Activated CD4-positive, alpha-beta T cell treated with anti-CD3 and anti-CD28 coated beads, Interleukin-2, amount 50 U/mL, for 1 hour (primary cell): ENCODE measurements at places on chromosomes 2 and 18.

DNA sequence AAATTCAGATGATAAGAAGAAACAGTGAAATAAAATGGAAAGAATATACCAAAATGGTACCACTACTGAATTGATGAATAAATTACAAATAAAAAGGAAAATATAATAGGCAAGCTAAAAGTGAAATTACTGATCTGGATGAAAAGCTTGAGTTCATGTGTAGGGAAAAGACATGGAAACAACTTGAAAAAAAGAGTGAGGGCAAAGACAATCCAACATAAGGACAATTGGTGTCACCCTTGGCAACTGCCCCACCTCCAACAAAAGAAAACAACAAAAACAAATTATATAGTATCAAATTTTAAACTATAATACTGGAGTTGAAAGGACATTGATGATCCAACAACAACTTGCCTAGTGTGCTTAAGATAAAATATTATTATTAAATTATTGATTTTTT is 37.6 kb downstream of the PPP1R1C start:
- no peak for DNase-seq

DNA sequence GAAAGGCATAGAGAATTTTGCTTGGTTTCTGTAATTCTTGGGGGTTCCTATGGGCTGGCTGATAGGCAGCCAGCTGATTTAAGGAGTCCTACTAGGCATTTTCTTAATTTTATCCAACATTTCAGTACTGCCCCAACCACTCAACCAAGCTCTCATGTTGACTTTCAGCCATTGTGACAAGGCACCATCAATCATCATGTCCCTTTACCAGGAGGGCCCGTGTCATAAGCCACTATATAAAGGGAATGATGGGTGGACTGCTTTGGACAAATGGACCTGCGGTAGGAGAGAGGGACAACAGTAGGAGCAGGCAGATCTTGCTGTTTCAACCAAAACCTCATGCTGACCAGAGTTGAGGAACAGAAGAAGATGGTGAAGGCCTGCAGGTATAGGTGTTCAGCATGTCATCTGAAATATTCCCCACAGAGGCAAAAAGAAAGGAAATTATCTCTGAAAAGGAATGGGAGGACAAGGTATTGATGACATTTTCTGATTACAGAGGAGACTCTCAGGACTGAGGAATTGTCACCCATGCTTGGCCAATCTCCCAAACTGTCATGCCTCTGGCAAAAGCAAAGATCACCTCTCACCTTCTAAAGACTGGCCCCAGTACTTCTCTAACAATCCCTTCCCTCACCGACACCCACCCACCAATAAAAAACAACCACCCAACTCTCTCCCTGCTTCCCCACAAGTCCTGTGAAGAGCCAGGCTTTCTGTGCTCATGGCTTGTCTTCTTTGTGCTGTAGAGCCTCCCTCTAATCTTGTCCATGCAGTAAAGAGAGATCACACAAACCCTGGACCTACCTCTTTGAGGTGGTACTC is 10.9 kb upstream of the TNP1 start:
- DNase-seq: no peak

- DNase-seq: no peak
Measured at GRCh38 chr2:222976521-222977061, 75.4 kb upstream of the KCNE4 start.

GRCh38 chr2:39712953-39713352 is 47.2 kb downstream of the TMEM178A start:
- no peak for DNase-seq

- DNase-seq: no peak
Measured at GRCh38 chr18:75544051-75544481, 116.6 kb upstream of the SMIM21 start.

DNA sequence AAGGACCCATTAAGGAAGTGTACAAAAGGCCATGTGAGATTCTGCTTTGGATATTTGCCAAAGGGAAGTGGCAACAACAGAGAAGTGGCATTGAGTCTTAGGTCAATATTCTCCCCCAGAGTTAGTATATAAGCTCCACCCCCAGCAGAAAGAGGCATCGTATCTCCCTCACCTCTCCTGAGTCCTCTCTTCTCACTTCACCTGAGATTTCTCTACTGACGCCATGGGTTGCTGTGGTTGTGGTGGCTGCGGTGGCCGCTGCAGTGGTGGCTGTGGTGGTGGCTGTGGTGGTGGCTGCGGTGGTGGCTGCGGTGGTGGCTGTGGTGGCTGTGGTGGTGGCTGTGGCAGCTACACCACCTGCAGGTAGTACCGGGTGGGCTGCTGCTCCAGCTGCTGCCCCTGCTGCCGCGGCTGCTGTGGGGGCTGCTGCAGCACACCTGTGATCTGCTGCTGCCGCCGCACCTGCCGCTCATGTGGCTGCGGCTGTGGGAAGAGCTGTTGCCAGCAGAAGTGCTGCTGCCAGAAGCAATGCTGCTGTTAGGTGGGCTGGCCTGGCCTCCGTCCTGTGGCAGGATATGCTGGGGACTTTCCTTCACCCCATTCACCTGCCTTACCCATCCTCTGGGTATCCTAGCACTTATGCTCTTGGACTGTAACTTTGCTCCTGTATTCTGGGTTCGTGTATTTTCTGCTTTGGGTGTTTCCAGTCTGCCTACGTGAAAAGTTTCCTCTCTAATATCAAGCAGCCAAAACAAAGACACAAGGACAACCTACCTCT is 5.9 kb downstream of the SCYGR3 start:
- DNase-seq: no peak

DNA sequence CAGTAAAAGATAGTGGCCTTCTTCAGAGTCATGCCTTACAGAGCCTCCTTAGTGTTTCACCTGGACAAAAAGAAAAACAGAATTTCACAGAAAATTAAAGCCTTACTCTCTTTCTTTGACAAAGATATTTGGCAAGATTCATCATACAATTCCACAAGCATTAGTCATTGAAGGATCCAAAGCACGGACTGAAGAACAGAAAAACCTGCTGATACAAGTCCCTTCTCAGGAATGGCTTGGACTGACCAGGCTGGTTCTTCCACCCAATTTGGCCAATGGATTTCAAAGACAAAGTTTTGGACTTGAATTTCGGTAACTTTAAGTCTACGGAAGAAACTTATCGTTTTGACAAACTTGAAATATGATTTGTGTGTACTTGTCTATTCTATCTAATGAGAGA is 39.1 kb upstream of the GALNT3 start:
- DNase-seq: no peak

DNA sequence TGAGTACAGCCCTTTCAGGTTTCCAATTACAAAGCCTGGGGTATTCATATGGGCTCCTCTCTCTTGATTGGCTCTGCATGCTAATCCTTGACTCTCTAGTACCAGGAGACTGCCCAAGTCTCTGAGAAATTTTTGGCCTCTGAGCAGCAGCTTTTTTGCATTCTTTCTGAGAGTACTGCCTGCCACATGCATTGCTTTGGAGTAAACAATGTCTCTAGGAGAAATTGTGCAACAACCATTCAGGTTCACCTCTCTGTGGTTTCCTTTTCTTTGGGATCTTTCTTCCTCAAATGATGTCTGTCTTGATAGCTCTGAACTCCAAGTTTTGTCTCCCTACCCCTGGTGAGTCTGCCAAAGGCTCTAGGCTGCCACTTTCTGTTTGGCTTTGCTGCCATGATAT is 115.8 kb upstream of the SETBP1 start:
- DNase-seq: no peak

- no peak for DNase-seq
Measured at GRCh38 chr2:140246957-140247356, 1466.8 kb upstream of the NXPH2 start.

DNA sequence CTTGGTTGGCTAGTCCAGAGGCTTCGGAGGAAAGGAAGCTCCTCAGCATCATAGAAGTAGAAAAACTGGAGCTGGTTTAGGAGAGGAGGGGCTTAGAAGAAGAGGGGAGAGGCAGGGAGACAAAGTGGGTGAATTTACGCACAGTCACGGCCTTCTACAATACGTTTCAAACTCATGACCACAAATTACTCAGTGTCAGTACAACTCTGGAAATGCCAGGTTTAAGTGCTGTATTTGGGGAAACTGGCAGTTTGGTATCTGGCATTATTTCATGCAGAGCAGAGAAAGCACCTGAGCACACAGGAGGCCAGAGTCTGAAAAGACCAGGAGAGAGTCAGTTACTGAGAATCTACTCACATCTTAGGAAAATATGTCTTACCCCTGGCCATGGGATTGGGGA is 55.4 kb downstream of the XRCC5 start:
- DNase-seq: no peak

- DNase-seq: no peak
Measured at GRCh38 chr2:37337620-37338280, 6.7 kb upstream of the QPCT start.

DNA sequence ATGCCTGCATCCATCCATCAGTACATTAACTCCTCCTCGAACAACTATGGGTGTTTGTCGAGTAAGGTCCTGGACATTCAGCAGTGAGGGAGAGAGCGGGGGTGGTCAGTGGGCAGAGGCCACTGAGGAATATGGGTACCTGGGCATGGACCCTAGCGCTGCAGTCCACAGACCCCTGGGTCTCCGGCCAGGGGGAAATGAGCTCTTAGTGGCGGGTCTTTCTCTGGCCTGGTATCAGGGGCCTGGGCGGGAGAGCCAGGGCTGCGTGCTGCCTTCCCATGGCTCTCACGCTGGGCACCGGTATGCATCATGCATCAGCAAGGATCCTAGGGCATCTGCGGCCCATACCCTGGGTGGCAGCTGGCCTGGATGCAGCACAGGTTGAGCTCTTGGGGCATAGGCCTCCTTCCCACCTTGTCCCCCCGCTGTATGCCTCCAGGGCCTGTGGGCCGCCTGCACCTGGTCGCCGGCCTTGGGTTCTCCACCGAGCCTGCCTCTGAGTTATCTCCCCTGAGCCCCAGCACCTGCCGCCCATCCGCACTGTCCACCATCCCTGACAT is 1.3 kb upstream of the MOCOS start:
- DNase-seq: no peak

GRCh38 chr2:216872624-216873023 is 12.8 kb upstream of the TNP1 start:
- DNase-seq: no peak
